ENCODE measurements at places on chromosomes 3 and 15.
A peak's percentile ranks its signal among the peaks of the same experiment; 100 is the strongest.

DNA sequence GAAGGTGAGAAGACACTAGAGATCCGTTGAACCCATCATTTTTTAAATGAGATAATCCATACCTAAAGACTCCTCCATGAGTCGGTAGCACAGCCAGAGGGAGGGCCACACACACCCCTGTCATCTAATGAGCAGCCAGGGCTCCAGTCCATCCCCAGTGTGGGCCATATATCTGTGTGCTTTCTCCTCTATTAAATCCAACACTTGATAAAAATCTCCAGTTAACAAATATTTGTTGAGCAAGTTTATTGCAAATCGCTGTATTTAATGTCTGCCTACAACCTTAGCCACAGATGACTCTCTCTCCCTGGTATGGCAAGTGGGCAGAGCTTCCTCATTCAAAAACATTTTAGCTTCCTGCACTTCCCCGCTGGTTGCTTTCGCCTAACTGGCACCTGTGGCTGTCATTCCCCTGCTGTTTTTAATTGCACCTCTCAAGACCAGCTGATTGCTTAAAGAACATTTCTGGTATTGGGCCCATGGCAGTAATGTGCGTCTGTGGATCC is 82.8 kb downstream of the SMAD3 start:
- DNase-seq, result no peak

GRCh38 chr3:164332831-164333802 is 745.2 kb downstream of the SI start:
- no peak for DNase-seq

- DNase-seq, result peak; percentile 20
These were observed 75.7 kb upstream of the PRR23C start for GRCh38 chr3:139120086-139121056.

GRCh38 chr15:65287520-65287855 is 805 bp upstream of the PARP16 start:
- no peak for DNase-seq

- DNase-seq, result peak; percentile 79
These were observed 959 bp upstream of the RASA2 start for GRCh38 chr3:141485641-141486495.

GRCh38 chr3:159645874-159646273 is 342.8 kb upstream of the IL12A start:
- no peak for DNase-seq

DNA sequence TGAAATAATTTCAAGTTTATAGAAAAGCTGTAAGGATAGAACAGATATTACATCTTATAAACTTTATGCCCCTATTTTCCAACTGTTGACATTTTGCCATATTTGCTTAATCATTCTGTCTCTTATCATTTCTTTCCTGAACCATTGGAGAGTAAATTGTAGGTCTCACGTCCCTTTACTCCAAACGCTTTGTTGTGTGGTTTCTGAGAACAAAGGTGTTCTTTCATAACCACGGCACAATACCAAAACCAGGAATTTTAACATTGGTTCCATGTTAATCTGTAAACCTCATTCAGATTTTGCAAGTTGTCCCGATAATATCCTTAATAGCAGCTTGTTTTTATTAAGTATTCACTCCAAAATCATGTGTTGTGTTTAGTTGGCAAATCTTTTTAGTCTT is 134.8 kb downstream of the AKAP13 start:
- DNase-seq, result no peak

- no peak for DNase-seq
These were observed 32.8 kb upstream of the TF start for GRCh38 chr3:133713347-133713746.

DNA sequence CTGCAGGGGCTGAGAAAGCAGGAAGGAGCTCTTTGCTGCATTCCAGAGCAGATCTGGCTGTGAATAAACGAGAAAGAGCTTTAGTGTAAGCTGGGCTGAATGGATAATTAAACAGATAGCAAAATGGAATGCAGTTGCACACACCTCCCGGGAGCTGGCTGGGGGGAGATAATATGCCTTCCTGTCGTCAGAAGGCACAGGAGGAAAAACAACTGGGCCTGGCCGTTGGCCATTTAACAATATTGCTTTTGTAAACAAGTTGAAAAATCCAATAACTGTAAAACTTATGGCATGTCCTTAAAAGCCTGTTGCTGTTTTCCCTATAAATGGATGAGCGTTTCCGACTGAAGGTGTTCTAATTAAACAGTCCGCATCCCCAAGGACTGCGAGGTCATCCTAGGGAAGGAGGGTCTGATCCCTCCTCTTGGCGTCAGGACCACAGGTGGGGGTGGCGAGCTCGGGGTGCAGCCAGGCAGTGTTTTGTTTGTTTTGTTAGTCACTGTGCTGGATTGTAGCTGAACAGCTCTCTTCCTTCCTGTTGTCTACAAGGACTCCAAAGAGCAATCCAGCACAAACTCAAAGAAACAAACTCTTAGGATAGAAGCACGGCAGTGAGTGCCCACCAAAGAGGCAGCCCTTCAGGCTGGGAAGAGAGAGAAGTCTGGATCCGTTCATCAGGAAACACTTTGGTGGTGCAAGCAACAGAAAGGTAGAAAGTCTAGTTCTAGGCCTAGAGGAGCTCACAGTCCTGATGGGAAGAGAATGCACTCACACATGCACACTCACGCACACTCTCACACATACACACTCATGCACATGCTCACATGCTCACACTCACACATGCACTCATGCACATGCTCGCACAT is 133.4 kb upstream of the SMAD3 start:
- DNase-seq, result peak; percentile 96

DNA sequence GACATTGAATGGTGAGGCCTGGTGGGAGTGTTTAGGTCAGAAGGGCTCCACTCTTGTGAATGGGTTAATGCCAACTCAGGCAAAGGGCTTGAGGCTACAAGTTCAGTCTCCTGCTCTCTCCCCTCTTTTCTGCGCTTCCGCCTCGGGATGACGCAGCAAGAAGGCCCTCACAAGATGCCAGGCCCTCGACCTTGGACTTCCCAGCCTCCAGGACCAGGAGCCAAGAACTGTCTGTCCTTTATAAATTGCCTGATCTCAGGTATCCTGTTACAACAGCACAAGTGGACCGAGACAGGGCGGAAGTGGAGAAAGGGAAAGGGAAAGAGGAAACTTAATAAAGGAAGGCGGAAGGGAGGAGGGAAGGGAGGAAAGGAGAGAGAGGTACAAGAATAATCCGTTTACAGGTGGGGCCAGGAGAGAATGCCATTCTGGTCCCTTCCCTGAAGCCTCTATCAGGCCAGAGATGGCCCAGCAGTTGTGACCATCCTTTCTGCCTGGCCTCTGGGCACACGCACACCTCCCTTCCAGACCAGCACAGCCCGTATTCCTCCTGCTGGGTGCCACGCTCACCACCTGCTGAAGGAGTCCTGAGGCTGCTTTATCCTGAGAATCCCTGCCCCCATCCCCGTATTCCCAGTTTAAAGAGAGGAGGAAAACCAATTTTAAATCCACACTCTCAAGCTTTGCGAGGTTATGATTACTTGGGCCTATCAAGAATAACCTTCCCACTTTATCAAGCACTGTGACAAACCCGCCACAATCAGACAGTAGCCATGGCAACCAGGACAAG is 64.2 kb downstream of the OXNAD1 start:
- DNase-seq, result no peak

- DNase-seq, result peak; percentile 97
These were observed 23.1 kb downstream of the AADAC start for GRCh38 chr3:151837057-151837456.

DNA sequence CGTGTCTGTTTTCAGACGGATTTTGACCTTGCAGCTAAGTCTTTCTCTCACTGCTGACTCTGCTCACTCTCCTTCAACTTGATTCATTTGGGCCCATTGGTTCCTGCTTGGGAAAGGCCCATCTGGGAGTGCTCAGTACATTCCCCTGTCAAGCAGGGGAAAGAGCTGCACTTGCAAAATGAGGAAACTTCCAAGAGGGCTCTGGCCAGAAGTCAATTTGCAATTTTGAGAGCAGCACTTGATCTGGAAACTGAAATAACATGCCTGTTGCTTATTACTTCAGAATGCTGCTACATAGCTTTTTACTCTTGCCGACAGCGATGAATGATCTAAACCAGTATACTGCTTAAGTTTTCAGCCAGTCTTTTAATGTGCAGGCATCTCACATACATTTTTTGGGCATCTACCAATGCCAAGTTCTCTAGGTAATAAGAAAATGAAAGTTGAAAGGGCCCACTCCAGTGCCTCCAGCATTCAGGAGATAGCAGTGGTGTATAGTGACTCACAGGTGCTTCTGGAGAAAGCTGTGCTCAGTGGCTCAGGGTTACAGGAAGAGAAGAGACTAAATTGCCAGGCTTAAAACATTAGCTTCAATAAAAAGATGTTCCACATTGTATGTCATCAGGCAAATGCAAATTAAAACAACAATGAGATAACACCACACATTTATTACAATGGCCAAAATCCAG is 70.1 kb upstream of the RORA start:
- DNase-seq, result no peak

DNA sequence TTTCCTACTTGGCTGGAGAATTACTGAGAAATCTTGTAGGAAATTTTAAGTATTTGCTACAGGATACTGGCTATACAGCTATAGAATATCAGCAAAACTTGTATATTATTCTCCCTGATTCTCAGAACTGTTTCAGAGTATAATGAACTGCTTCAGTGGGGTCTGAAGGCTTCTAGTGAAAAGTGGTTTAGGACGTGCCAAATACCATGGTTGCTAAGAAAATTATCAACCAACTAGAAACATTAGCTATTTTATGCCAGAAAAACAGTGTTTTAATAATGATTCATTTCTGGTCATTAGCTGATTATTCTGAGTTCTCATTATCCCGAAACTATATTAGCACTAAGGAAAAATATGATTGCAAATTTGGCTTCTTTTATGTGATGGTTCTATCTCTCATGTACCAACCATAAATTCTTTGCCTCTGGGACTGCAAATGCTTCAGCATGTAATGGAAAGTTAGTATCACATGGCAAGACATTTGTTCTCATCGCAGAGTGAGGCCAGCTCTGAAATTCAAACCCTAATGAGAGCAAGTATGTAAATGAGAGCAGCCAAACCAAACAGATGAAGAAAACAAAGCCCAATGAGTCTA is 11.0 kb upstream of the TSC22D2 start:
- no peak for DNase-seq

GRCh38 chr3:122066331-122067213 is 11.4 kb downstream of the CD86 start:
- DNase-seq, result no peak

All from A549 (cell line).